ENCODE measurements at places on chromosomes 7 and 10.

DNA sequence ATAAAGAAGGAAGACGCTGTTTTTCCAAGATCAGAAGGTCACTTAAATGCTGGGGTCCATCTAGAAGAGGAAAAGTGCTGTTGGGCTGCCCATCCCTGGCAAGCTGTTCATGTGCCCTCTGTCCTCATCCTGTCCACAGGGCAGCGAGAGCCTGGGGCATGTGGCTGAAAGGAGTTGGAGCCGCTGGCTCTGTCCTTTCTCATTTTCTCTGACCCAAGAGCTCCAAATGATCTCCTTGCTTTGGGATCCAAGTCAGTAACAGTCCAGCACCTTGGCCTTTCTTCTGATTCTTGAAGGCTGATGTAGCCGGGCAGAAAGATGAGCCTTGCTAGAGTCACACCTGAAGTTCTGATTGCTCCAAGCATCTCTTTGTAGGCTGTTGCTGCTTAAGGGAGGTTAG is 44.4 kb downstream of the SPDYE5 start:
- DNase-seq, result no peak

DNA sequence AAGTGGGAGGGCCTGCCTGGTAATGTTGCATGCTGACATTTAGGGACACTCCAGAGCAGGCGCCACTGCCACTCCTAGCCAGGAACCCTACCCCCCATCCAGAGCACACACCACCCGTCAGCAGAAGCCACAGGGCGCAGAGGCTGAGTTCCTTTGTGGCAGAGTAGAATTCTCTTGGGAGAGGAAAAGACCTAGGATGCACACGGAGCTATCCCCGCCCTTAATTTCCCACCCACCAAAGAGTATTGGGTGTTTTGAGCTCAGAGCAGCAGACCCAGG is 702 bp upstream of the INSYN2A start:
- DNase-seq, result no peak

DNA sequence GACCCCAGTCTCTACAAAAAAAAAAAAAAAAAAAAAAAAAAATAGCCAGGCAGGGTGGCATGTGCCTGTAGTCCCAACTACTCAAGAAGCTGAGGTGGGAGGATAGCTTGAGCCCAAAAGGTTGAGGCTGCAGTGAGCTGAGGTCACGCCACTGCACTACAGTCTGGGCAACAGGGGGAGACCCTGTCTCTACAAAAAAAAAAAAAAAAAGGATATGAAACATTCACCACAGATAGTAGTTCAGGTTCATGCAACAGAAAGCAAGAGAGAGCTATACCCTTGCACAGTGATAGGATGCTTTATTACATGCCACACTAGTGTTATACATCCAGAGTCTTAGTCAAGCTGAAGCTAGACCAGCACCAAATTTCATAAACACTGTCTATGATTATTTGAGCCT is 148.4 kb upstream of the KAT6B start:
- DNase-seq, result no peak

- no peak for DNase-seq
Measured at GRCh38 chr10:7202793-7203355, 208.0 kb downstream of the SFMBT2 start.

- DNase-seq, result no peak
Measured at GRCh38 chr7:152872745-152873118, 113.2 kb downstream of the ACTR3B start.

DNA sequence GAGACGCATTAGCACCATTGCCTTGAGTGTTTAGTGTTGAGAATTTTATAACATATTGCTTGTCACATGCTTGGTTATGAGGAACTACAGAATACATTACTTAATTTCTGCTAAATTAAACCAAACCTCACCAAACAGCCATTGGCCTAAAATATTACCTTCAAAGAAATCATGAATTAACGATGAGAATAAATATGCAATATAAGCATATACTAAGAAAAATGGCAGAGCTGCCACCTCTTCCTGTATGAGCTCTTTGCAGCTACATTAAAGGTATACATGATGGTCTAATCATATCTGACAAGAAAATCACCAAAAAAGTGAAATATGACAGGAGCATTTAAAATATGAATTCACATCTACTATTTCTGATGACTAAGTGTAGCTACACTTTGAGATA is 5.2 kb upstream of the RHEB start:
- no peak for DNase-seq

DNA sequence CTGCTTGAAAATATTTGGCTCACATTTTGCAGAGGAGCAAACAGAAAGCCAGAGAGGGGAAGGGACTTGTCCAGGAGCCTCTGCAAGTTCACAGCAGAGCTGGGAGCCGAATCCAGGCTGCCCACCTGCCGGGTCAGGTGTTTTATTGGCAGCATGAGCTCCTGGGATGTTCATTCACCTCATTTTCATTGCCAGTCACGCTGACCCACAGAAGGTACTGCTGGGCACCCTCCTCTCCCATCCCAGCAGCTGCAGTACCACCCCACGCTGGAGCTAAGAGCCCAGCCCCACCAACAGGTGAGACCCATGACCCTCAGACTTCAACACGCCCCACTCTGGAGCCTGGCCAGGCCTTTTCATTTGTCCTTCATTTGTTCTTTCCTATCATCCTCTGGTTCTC is 102.7 kb downstream of the GRID1 start:
- no peak for DNase-seq

DNA sequence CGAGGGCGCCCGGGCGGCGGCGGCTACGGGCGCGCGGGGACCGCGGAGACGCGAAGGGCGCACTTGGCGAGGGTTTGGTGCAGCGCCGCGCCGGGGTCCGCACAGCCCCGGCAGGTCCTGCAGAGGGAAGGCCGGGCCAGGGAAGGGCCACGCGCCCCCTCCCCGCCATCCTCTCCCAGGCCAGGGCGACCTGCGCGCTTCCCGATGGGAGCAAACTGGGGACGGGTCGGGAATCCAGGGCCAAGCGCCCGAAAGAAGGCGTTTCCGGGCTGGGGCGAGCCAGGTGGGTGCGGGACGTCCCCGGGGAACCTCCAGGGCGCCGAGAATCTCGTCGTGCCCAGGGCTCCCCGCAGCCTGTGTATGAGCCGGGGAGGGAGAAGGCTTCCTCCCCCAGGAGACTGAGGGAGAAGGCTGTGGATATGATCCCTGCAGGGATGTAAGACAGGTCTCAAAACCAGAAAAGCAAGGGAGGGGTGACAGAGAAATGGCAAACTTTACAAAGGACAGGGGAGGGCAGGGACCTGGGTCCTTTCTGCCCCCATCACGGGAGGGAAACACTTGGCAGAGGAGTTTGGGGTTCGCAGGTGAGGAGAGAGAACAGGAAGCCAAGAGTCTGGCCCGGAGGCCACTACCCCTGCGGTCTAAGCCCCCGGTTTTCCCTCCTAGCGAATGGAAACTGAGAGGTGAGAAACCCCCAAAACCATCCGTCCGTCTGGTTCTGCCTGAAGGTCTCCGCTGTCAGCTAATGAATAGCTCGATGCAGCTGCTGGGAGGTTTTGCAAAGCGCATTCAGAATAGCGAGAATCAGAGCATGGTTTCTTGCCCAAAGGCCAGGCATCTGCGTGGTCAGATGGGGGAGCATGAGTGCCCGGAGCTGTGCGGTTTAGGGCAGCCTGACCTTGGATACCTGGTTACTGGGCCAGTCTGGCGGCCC is 674 bp downstream of the AMZ1 start:
- DNase-seq, result no peak

GRCh38 chr7:94252971-94253370 is 141.7 kb upstream of the COL1A2 start:
- DNase-seq, result no peak

GRCh38 chr10:127132451-127132850 is 63.9 kb downstream of the INSYN2A start:
- no peak for DNase-seq

- no peak for DNase-seq
Measured at GRCh38 chr10:122779924-122780323, 65.7 kb downstream of the CUZD1 start.

DNA sequence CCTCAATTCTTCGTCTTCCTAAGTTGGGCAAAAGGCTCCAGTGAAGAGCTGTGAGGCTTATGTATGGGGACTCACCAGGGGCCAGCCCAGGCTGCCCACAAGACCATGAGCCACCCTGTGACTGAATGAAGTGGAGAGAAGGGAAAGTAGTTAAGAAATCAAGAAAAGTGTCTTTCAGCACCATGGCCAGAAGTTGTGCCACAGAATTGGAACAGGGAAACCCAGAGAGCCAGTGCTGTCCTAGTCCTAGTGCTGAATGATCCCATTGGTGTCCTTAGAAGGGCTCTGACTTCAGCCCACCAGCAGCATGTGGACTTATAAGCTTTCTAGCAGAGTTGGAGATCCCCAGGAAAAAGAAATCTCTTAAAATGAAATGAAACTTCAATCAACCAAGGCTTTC is 37.0 kb upstream of the CCSER2 start:
- DNase-seq, result no peak

DNA sequence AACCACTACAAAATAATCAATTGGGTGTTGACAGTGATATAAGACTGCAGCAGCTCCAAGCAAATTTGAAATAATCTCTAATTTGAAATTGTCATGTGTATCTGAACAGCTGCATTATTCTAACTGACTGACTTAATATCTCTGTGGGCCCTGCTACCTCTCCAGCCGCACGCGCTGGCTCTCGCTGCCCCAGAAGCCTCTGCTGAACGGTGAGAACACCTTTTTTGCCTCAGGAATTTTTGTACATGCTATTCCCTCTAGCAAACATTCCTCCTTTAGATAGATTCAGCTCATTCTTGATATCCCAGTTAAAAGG is 155.9 kb upstream of the MDFIC start:
- no peak for DNase-seq

DNA sequence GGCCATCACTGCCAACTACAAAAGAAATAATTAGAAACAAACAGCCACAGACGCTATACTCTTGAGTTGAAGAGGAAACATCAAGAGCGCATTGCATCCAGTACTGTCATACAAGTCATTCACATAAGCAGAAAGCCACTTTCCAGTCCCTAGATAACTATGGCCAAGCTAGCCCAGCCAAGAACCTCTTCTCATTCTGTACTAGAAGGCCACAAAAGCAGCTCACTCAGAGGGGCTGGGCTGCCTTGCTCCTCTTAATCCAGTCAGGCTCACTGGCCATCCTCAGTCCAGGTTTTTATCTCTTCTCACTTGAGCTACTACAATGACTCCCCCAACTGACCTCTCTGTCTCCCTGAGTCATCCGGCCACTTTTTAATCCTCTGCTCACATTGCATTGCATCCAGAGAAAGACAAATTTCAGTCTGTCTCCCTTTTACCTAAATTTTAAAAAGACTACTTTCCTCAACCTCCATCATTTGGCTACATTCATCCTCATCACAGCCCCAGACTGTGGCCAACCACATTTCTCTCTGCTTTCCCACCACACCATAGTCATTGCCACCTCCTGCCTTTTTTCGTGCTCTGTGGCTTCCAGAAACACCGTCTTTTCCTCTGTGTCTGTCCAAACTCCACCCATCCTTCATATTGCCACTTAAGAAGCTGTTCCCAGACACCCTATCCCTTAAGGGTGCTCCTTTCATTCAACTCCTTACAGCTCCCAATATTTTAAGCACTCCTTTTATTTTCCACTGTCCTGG is 25.0 kb downstream of the PPP1R3C start:
- DNase-seq, result no peak

GRCh38 chr10:31171402-31172083 is 139.9 kb upstream of the ZNF438 start:
- no peak for DNase-seq

GRCh38 chr7:44380831-44381493 is 55.6 kb upstream of the CAMK2B start:
- no peak for DNase-seq

- no peak for DNase-seq
Measured at GRCh38 chr7:142960955-142961512, 1.1 kb downstream of the KEL start.

- DNase-seq, result no peak
Measured at GRCh38 chr7:133139350-133139749, 57.5 kb upstream of the CHCHD3 start.

DNA sequence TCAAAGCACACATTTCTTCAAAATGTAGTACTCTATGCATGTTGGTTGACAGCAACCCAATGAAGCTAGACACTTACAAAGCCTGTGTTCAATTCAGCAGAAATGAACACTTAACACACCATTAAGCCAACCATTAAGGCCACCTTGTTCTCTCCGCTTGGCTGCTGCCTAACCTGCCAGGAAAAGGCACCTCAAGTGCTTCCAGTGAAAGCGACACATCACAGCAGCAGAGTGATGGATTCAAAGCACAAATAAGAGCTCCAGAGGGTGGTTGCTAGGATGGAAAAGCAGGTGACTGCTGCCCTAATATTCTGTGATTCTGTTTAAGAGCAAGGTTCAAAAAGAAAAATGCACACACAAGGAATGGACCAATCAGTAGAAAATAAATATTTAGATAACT is 81.5 kb upstream of the GNAI1 start:
- no peak for DNase-seq

DNA sequence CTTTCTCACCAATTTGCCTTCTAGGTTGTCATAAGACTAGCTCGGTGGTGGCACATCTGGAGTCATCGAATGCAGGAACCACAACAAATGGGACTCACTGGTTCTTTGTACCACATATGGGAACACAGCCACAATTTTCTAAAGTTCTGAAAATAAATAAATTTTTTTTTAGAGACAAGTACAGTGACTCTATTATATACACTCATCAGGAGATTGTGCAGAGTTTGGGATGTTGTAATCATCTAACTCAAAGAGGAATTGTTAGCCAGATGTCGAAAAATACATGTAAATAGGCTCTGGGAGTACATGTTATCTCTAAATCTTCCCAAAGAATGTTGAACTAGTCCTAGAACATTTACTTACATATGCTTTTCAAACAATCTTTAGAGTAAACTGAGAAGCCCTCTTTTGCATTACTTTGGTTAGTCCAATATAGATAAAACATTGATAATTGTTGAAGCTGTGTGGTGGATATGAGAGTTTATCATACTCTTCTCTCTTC is 19.6 kb upstream of the SEPTIN7 start:
- no peak for DNase-seq

DNA sequence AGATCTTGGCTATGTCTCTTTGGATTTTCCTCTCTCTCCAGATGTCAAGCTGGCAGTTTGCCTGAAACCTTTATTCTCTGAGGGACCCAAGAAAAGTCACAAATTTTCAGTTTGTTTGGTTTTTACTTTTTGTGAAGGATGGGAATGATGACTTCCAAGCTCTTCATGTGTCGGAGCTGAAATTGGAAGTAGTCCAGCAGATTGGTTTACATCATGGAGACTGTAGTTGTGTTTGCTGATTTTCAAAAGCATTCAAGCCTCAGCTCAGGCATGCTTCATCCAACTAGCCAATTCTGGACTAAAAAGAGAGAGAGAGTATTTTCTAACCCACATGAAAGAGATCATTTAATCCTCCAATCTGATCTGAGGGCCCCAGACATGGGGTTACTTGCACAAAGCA is 326.2 kb upstream of the AUTS2 start:
- DNase-seq, result no peak

DNA sequence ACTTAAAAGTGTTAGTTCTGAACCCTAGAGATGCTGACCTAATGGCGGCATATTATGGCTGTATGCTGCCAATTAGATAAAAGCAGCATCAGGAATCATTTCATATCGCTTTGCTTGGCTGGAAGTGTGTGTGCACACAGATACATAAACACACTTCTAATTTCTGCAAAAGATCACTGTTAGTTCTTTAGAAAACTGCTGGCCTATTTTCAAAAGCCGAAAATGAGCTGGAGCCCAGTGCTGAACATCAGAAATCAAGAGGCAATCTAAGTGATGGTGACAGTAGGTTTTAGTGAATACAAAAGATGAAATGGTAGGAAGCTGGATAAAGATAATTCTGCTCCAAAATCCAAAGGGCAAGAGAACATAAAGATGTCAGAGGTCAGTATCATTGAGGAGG is 745.8 kb upstream of the LRRTM3 start:
- DNase-seq, result no peak

GRCh38 chr7:124152859-124153692 is 120.2 kb upstream of the TMEM229A start:
- no peak for DNase-seq

All from stimulated activated CD8-positive, alpha-beta memory T cell treated with anti-CD3 and anti-CD28 coated beads, Interleukin-4, amount 100 ng/mL, for 24 hours (primary cell).